ENCODE measurements at places on chromosomes 3 and 15.

DNA sequence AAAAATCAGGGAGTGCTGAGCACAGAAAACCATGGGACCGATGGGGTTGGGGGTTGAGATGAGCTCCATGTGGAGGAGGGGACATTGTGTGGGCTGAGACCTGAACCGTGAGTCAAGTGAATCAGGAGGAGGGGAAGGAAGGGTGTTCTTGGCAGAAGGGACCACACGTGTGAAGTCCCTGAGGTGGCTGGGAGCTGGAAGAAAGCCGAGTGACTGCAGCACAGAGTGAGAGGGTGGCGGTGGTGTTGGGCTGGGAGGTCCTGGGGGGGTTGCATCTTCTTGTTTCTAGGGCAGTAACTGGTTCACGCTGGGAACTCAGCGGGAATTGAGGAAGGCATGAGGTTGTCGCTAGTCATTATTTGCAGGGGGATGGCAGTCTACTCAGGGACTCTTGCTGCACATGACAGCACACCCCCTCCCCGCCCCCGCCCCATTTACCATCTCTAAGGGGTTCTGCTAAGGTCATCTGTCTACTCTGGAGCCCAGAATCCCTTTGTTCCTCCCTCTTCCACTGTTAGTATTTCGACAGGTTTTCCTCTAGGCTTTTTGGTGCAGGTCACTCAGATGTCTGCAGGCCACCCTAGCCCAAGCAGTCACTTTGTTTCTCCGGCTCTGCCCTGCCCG is 254.3 kb downstream of the TLE3 start:
- DNase-seq: no peak

DNA sequence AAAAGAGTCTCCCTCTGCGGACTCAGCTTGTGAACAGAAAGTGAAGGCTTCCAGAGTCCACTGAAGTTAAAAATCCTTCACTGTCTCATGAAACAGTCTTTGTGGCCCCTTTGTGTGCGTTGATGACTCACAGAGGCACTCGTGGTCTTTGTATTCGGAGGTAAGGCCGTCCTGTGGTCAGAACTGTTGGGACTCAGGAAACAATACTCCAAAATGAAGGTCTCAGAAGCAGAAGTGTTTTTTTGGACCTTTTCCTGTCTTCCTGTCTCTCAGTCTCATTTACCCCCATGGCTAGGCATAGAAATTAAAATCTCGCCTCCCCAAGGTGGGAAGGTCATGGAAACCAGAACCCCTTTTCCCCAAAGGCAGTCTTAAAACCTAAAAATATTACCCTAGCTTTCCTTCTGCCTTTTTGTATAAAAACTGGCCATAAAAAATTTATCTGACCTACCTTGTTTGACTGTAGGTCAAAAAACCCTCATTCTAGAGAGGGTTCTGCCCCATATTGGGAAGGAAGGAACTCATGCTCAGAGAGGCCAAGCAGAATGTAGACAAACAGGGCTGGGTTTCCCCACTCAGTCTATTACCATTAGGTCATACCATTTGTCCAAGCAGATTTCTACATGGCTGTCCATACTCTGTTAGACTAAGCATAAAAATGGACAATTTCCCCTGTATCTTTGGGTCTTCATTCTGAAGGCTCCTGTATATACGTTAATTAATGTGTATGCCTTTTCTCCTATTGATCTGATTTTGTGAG is 19.1 kb upstream of the EPB42 start:
- DNase-seq: no peak

DNA sequence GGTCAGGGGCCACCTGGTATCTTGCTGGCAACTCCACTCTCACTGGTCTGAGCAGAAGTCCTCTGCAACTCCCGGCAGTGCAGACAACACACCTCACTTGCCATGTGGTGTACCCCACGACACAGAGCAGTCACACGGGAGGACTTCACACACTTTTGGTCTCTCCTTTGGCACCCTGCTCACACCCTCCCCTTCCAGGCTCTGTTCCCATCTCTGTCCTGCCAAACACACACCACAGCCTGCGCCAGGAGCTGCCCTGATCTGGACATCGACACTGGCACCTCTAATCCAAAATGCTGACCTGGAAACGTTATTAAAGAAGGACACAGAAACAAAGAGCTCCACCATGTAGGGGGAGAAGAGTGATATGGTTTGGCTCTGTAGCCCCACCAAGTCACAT is 57.2 kb downstream of the SLC41A3 start:
- no peak for DNase-seq

GRCh38 chr3:152277198-152277597 is 8.5 kb downstream of the MBNL1 start:
- no peak for DNase-seq

GRCh38 chr3:153462545-153462944 is 300.5 kb downstream of the RAP2B start:
- no peak for DNase-seq

DNA sequence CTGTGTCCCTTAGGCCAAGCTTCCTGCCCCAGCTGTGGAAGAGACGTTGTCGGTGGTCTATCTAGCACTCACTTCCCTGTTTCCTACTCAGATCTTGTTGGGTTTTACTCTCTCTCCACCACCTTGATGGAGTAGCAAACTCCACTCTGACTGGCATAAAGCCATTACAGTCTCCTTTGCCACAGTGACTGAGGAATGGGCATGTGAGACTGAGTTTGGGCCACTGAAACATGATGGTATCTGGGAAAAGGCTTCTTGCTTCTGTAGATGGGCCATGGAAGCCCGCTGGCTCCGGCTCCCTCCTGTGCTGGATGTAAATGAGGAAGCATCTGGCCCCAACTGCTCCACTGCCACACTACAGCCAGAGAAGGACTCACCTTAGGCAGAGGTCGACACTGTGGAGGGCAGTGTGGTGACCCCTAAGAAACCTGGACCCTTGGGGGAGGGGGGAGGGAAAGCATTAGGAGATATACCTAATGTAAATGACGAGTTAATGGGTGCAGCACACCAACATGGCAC is 9.4 kb upstream of the CAMK1 start:
- no peak for DNase-seq

DNA sequence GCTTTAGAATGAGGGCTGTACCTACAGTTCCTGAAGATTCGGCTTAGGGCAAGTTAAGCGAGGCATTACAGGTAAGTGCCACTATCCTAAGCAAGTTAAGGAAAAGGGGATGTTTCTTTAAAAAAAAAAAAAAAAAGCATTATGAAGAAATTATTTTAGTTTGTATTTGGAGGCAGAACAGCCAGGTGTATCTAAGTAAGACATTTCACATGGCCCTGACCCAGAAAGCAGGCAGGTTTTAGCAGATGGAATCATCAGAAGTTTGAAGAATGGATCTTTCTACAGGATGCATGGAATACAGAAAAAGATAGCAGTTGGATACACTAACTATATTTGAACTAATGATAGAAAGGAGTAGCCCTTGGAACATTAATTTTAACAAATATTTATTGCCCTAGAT is 105.6 kb downstream of the OSBPL10 start:
- no peak for DNase-seq

GRCh38 chr15:80712956-80713355 is 17.8 kb downstream of the ABHD17C start:
- no peak for DNase-seq

Data from hindlimb muscle (tissue), 1 donor.